ENCODE measurements at places on chromosomes 4 and X.

DNA sequence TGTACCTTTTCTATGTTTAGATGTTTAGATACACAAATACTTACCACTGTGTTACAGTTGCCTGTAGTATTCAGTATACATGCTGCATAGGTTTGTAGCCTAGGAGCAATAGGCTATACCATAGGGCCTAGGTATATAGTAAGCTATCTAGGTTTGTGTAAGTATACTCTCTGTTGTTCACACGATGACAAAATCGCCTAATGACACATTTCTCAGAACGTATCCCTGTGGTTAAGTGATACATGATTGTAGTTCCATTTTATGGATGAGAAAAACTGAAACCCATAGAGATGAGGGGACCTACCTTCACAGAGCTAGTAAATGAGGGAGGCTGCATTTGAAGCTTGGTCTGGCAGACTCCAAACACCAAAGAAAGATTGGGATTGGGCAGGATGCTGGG, 79.4 kb upstream of the EFNB1 start:
- DNase-seq = no peak

GRCh38 chrX:102979536-102979935, 42.5 kb downstream of the RAB40AL start:
- no peak for DNase-seq

DNA sequence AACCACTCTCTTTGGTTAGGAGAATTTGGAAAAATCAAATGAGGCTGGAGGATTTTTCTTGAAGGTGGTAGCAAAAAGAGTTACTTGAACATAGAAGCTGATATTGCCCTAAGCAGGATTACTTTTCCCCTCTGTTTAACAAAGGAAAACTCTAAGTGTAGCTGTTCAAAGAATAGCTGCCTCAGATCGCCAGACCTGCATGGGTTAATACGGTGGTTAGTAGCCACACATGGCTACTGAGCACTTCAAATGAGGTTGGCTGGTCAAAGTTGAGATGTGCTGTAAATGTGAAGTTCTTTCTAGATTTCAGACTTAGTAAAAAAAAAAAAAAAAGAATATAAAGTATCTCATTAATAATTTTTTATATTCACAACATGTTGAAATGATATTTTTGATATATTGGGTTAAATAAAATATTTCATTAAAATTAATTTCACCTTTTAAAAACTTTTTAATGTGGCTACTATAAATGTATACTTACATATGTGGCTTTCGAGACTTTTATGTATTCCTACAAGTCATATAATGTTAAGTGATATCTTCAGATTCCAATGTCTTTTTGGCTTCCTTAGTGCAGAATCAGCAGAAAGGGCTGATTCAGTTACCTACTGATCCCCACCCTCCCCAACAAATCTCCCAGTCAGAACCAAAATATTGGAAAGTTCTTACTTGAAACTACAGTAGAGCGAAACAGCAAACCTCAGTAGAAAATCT, 3.3 kb upstream of the RPS6KA3 start:
- DNase-seq = no peak

DNA sequence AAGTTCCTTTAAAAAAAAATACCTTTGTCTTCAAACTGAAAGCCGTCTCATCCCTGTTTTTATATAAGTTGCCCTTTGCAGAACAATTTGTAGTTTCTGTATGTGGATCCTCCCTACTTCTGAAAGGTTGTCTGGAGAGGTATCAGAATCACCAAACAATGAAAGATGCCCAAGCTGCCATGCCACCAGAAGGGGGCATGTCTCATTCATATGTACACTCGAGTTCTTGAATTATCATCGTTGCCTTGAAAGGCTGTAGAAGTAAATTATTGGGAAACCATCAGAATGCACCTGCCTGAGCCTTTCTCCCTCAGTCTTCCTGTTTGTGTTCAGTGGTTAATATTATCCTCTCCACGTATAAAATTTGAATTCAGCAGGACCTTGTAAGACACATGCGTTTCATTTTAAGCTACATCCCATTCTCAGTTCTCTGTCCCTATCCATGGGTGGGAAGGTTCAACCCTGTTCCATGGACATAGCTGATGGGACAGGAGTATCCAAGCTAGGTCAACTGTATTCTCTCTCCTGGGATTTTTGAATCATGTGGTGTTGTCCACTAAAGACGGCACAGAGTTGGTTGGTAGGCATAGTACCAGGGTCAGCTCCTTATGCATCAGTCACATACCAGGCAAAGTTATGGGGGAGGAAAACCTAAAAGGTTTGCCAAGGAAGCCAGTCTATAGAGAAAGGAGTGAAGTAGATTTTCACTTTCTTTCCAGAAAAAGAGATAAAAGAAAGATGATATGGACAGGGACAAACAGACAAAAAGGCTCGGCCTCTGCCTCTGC, 24.0 kb downstream of the GALNT7 start:
- no peak for DNase-seq

DNA sequence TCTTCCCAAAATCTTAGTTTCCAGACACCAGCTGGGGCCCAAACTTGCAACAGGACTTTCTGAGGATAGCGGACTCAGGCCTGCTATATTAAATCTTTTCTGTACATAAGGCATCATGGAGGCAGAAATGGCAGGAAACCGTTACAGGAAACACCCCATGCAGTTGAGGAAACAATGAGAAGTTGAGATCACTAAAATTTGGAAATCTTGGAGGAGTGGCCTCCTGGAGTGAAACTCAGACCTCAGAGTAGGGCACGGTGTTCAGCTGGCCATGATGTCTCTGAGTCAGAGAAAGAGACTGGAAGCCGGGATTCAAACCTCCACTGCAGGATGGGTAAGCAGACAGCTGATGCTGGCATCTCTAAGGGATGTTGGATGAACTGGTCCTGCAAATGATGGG, 372.6 kb upstream of the CTSO start:
- DNase-seq = no peak

DNA sequence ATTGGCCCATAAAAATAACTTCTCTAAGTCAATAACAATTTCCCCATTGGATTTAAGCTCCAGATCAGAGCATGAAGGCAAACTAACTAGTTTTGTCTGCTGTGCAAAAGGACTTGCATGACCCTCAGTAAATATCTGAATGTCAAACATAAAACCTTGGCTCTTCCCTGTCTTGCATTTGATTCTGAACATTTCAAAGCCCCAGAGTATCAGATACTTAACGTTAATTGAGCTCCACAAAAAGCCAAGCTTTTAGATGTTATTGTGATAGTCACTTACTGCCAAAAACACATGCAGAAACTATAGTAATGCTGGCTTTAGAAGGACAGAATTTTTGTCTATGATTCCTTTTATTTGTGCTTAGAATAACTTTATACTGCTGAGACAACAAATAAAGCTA, 664.2 kb downstream of the ADGRL3 start:
- DNase-seq = no peak

DNA sequence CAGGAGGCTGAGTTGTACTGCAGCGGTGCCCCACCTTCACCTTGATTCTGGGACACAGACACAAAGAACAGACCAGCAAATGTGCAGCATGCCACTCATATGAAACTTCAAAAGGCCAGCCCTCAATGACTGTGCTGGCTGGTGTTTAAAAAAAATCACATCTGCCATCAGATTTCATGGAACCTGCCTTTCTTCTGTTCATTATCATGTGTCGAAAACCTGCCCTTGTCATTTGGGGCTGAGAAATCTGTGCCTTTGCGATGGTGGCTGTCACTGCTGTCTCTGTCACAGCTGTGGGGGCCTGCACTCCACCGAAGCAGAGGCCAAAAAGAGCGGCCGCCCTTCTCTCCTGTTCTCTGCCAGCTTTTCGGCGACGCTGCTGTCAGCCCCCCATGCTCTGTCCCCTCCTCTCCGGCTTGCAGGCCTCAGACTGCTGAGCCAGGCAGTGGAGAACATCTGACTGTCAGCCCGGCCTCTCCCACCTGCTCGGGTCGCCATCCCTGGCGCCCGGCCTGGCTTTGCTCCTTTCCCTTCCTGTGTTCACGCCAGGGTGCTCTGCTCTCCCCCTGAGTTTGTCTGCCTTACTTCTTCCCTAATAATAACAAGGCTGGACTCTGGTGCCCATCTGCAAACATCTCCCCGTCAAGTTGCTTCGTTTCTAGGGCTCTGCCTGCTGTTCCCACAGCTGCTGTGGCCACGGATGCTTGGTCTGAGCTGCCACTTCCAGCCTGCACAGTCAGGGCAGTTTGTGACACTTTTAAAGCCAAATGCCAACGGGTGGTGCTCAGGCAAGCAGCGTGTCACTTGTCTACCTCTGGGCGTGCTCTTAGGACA, 355.2 kb downstream of the UNC5C start:
- no peak for DNase-seq

DNA sequence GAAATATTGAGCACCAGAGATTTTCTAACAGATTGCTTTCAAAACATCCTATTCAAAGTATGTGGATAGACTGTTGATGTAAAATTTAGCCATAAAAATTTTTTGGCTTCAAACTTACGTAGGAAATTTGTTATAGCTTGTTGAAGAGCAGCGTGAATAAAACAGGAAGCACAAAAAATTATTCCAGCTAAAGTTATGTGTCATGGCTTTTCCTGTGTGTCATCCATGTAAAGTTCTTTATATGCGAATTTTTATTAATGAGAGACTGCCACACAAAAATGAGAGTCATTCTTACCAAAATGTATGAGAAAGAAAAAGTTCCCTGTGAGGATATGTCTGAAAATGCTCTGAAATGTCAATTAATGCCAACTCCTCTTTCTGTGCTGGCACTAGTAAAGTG, 19.5 kb downstream of the EPGN start:
- DNase-seq = no peak

DNA sequence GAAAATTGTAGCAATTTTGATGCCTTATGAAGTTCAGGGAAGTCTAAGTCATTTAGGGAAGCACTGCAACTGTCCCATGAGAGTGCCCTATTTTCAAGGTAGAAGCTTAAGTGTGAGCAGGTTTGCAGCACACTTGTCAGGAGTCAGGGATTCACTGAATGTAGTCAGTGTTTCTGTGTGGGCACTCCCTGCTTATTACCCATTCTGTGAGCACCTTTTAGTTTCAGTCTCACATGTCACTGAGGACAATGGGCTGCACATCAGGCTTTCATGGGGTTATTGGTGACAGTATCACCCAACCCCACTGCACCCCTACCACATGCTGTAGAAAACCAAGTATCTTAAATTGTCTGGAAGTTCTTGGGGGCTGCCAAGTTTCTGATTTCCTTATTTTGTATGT, 2.9 kb upstream of the CCNG2 start:
- DNase-seq = no peak

GRCh38 chr4:159639671-159640323, 536.9 kb downstream of the RAPGEF2 start:
- DNase-seq = no peak

GRCh38 chr4:24163314-24163713, 273.5 kb upstream of the PPARGC1A start:
- no peak for DNase-seq

DNA sequence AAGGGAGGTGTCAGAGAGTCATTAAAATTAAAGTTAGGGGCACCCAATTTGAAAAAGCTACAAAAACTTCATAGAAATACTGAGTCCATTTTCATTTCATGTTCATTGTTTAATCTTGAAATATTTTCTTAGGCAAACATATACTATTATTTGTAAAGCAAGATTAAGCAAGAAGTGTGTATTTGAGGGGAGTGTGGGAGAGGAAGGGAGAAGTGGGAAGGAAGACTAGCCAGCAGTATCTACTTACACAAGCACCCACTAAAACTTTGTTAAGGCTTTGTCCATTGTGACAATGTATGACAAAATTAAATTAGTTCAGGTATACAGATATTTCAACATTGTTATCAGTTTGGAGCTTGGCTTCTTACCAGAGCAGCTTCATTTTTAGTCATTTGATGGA, 222.9 kb downstream of the ARHGAP24 start:
- no peak for DNase-seq

- DNase-seq = no peak
Observed at GRCh38 chrX:8688776-8689175, 43.2 kb downstream of the ANOS1 start.

DNA sequence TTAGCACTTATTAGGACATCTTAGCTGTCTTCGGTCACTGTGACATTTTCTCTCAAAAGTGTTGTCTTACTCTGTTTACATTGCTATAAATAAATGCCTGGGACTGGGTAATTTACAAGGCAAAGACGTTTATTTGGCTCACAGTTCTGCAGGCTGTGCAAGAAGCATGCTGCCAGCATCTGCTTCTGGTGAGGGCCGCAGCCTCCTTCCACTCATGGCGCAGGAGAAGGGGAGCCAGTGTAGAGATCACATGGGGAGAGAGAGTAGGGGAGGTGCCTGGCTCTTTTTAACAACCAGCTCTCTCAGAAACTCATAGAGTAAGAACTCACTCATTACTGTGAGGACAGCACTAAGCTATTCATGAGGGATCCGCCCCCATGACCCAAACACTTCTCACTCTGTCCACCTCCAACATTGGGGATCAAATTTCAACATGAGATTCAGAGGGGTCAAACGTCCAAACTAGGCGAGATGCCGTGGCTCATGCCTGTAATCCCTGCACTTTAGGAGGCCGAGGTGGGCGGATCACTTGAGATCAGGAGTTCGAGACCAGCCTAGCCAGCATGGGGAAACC, 43.5 kb upstream of the HERC6 start:
- no peak for DNase-seq

DNA sequence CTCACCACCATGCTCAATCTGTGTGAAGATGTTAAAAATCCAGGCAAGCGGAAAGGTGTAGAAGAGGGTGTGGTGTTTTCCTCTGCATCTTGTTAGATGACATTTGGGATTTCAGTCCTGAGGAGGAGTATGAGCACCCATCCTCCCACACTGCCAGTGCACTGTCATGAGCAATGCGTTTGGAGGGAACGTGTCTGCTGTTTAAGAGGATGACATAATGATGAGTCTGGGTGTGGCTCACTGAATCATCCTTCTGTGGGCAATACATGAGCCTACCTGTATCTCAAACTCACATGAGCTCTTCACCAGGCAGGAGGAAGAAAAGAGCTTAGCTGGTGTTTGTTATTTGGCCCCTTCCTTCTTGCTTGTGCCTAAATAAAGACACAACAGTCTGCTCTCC, 67.9 kb upstream of the ARX start:
- DNase-seq = no peak

DNA sequence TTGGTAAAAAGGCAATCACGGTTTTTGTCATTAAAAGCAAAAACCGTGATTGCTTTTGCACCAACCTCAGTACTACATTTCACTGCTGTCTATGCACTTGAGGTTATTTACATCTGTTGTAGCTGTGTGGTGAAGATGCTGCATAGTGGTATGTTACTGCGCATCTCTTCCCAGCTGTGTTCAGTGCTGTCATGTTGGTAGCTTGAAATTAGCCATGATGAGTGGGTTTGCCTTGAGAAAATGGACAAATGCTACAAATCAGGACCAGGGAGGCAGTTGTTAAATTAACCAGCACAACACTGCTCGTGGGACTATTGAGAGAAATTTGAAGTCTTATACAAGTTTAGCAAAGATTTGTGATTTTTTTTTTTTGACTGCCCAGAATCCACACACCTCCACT, 2.2 kb upstream of the SMIM43 start:
- no peak for DNase-seq

Data from ascending aorta (tissue), 2 donors.